ENCODE measurements at places on chromosomes 7 and 10. TPM values are rescaled to one million over a fixed set of nuclear protein-coding genes. Genes with fewer than 3 reads are reported as not detected.

The TBX20 gene
- 3.8 TPM for total RNA-seq

DNA sequence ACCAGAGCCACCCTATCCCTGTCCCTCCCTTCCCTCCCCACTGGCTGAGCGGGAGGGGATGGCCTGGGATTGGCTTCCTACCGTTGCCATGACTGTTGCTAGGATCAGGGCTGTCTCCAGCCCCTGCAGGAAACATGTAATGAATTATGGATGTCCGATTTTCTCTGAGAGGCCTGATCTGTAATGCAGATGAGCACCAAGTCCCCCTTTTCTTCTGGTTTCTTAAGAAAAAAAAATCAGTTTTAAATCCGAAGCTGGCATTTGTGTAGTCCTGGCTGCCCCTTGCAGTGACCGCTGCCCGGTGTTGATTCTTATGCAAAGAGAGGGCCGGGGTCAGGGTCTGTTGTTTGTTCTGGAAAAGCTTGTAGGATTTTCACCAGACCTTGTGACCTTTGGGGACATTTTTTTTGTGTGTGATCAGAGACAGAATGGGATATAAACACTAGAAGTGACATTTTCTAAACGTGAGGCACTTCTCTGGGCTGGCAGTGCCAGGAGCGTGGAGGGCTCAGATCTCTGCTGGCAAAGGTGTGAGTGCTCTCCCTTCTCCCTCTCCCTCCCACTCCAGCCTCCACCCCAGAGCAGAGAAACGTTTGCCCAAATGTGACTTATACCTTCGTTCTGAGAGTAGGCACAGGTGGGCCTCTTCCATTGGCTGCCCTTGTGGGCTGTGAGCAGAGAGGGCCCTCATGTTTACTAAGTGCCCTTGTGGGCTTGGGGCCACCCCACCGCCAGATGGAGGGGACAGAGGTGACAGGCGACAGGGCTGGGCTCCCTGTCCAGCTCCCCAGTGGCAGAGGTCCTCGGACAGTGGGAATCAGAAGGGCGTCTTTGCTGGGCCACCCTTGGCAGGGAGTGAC lies 127.5 kb downstream of the DNAJB6 start:
- no peaks in the 10 kb centered on the region for H3K4me1 ChIP-seq
- no peak overlapping the region for H3K27ac ChIP-seq
- H3K27me3 ChIP-seq = no peaks in the 10 kb centered on the region
- no peaks in the 10 kb centered on the region for H3K36me3 ChIP-seq
- DNase-seq = no peak

- DNase-seq = no peak
- H3K4me3 ChIP-seq = no peak overlapping the region
- H3K27me3 ChIP-seq = no peaks in the 10 kb centered on the region
Observed at GRCh38 chr10:16713290-16713689, 103.9 kb downstream of the RSU1 start.

- peaks cover 5% of the 10 kb centered on the region for H3K4me1 ChIP-seq
- H3K36me3 ChIP-seq = no peaks in the 10 kb centered on the region
- no peak overlapping the region for H3K27ac ChIP-seq
- no peaks in the 10 kb centered on the region for H3K27me3 ChIP-seq
- DNase-seq = no peak
Observed at GRCh38 chr10:124228471-124228870, 135.1 kb upstream of the CHST15 start.

The LRIT1 gene
- total RNA-seq = 6.6 TPM

GRCh38 chr10:62189131-62189530 lies 79.5 kb downstream of the RTKN2 start:
- H3K4me1 ChIP-seq = no peaks in the 10 kb centered on the region
- H3K27me3 ChIP-seq = no peaks in the 10 kb centered on the region
- no peak overlapping the region for H3K27ac ChIP-seq
- no peaks in the 10 kb centered on the region for H3K36me3 ChIP-seq
- H3K4me3 ChIP-seq = no peak overlapping the region
- DNase-seq = no peak

The PODXL gene
- 19.4 TPM for total RNA-seq

DNA sequence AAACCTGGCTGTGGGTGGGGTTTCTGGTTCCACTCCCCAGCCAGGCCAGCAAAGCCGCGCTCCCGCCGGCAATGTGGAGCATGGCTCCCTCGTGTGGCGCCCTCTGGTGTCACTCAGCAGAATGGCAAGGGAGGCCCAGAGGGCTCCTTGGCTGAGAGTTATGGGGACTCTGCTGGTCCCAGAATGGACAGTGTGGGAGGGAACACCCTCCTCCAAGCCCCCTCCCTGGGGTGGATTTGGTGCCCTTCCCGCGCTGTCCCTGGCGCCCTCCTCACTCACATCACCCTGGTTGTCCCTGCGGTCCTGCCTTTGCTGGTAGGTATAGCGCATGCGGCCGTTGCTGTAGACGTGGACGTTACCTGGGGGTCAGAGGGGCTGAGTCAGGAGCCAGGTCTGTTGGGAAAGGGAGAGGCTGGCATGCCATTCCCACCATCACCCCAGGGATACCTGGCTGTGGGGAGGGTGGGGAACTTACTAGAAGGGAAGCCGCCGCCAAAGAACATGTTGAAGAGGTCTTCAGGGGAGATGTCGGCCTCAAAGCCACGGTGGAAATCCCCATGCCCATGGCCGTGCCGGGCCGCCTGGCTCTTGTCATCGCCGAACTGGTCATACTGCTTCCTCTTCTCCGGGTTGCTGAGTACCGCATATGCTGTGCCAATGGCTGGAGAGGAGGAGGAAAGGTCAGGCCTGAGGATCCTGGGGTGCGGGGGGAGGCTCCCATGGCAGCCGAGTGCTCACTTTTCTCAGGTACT lies 14.0 kb downstream of the DNAJB12 start:
- H3K4me1 ChIP-seq = peaks cover 21% of the 10 kb centered on the region
- no peak overlapping the region for H3K4me3 ChIP-seq
- peak; percentile 77 for DNase-seq
- no peak overlapping the region for H3K27ac ChIP-seq
- no peaks in the 10 kb centered on the region for H3K36me3 ChIP-seq

DNA sequence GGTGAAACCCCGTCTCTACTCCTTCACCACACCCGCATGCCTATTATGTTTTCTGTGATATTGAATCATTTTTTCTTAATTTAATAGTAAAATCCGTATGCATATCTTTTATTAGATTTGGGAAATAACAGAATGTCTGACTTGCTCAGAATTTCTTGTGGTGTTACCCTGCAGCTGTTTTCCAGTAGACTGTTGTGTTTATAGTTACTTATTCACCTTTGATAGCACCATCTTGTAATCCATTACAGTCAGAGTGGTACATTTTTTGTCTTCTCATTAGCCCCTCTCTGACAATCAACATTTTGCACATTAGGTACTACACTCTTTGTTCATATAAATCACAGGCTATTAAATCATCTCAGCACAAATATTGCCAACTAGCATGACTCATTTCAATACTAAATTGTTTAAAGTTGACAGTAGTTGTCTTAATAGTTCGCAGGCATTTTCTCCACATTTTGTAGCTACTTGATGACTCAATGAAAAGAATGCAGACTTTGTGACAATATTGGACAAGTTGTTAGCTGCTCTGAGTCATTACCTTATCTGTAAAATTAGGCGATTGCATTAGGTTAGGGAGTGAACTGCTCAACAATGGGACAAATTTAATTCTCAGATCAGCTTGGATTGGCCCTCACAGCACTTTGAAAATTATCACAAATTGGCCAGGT lies 17.8 kb upstream of the SLC16A12 start:
- DNase-seq = no peak
- no peaks in the 10 kb centered on the region for H3K36me3 ChIP-seq
- no peak overlapping the region for H3K27ac ChIP-seq
- no peaks in the 10 kb centered on the region for H3K27me3 ChIP-seq
- H3K4me1 ChIP-seq = no peaks in the 10 kb centered on the region
- H3K4me3 ChIP-seq = no peak overlapping the region

The RELN gene
- total RNA-seq = 5.8 TPM

The CDCA7L gene
- total RNA-seq = 47.1 TPM

DNA sequence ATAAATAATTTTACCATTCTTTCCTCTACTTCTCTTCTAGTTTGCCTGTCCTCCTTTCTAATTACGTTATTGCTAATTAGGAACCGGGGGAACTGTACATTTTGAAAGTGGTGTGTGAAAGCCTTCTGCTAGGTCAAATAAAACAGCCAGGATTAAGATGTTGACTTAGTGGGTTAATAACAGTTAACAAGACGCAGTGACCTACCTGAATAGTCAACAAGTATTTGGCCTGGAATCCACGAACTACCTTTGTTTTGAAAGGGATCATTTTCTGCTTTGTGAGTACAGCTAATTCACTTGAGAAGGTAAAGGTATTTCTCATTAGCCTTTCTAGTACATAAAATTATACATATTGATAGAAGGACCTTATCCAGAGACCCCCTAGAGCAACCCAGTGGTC lies 139.9 kb downstream of the COL28A1 start:
- no peaks in the 10 kb centered on the region for H3K36me3 ChIP-seq
- H3K27me3 ChIP-seq = no peaks in the 10 kb centered on the region
- no peak overlapping the region for H3K27ac ChIP-seq
- no peaks in the 10 kb centered on the region for H3K4me1 ChIP-seq

The SCIN gene
- 11.4 TPM for total RNA-seq

DNA sequence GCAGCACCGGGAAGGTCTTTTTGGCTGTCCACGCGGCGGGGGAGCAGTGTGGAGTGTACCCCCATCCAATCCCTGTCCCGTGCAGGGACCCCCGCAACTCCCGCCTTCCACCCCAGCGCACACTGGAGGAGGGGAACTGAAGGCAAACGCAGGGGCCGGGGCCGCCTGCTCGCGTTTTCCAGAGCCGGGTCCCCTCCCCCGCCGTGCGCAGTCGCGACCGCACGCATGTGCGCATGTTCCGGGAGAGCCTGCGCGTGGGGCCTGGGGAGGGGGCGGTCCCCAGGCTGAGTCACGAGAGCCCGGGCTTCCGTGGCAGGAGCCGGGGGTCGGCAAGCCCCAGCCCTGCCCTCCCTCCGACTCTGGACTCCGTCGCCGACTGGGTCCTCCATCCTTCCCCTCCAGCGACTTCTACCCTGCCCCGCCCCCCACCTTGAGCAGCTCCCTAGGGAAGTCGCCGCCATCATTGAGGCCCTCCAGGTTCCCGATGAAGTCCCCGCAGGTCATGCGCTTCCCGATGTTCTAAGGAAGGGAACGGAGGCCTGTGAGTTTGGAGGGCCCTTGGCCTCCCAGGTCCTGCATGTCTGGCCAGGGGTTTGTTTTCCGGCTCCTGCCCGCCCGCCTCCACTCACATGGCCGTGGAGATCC lies 8.0 kb downstream of the PSD start:
- no peaks in the 10 kb centered on the region for H3K36me3 ChIP-seq
- peak overlapping the region; percentile 56 for H3K4me3 ChIP-seq
- peak overlapping the region; percentile 47 for H3K27ac ChIP-seq
- peaks cover 10% of the 10 kb centered on the region for H3K4me1 ChIP-seq
- no peaks in the 10 kb centered on the region for H3K27me3 ChIP-seq

- no peaks in the 10 kb centered on the region for H3K27me3 ChIP-seq
- no peak overlapping the region for H3K27ac ChIP-seq
- DNase-seq = no peak
- H3K4me1 ChIP-seq = no peaks in the 10 kb centered on the region
Observed at GRCh38 chr10:71072823-71073210, 139.6 kb upstream of the UNC5B start.

The LIPM gene
- total RNA-seq = not detected

DNA sequence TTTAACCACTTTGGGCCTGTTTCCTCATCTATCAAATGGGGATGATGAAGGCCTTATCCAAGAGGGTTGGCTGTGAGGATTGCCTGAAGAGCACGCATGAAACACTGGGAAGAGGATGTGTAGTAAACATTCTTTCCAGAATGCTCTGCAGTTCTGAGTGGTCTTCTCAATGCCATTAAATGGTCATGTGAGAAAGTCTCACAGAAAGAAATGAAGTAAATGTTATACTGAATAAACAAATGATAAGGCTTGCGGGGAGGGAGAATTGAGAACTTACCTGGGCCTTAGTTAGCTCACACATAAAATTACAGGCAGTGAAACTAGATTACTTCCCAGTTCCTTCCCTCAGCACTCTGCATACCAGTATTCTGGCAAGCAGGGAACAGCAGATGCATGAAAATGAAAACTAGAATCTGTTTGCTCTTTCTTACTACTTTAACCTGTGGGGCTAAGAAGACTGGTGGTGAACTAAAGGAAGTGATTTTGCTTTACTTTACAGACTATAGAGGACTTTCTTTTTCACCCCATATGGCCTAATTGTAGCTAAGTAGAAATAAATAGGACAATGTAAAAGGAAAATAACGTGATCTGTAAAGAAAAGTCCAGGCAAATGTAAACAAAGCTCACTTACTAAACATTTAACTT lies 135.3 kb upstream of the CCDC6 start:
- H3K36me3 ChIP-seq = no peaks in the 10 kb centered on the region
- H3K4me3 ChIP-seq = no peak overlapping the region
- H3K27ac ChIP-seq = no peak overlapping the region
- no peaks in the 10 kb centered on the region for H3K27me3 ChIP-seq
- peaks cover 11% of the 10 kb centered on the region for H3K4me1 ChIP-seq

DNA sequence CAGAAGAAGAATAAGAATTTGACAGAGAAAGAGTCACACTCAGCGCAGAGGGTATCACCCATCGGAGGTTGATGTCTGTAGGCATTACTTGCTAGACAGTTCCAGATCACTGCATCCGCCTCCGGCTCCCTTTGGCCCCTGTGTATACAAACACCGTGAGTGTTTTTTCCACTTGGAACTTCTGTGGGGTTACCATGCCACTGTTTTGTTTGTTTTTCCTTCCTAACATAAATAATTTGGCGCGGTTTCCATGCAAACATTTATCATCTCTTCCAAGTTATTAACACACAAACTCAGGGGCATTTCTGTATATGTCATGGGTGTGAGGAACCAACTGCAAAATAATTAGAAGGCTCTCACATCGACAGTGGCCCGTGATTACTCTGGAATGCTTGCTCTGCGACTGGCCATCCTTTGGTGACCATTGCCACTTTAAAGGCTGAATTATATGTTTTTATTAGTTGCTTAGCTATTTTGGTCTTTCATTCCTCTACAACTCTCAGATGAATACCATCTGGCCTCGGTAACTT lies 612.2 kb upstream of the MKI67 start:
- no peaks in the 10 kb centered on the region for H3K36me3 ChIP-seq
- no peak overlapping the region for H3K27ac ChIP-seq
- H3K4me1 ChIP-seq = no peaks in the 10 kb centered on the region
- H3K4me3 ChIP-seq = no peak overlapping the region
- H3K27me3 ChIP-seq = no peaks in the 10 kb centered on the region
- no peak for DNase-seq

GRCh38 chr7:94109556-94109955 lies 105.4 kb upstream of the BET1 start:
- no peaks in the 10 kb centered on the region for H3K4me1 ChIP-seq
- no peaks in the 10 kb centered on the region for H3K36me3 ChIP-seq
- H3K27ac ChIP-seq = no peak overlapping the region

- no peaks in the 10 kb centered on the region for H3K27me3 ChIP-seq
- DNase-seq = no peak
- no peak overlapping the region for H3K27ac ChIP-seq
Observed at GRCh38 chr10:103726637-103727036, 128.7 kb downstream of the SH3PXD2A start.

The NKX1-2 gene
- 0.08 TPM for total RNA-seq

GRCh38 chr10:127910464-127910770 lies 3.5 kb downstream of the PTPRE start:
- H3K27ac ChIP-seq = no peak overlapping the region
- no peak overlapping the region for H3K4me3 ChIP-seq

Measured in testis (tissue), 5 donors.